Stimulated activated CD8-positive, alpha-beta memory T cell treated with anti-CD3 and anti-CD28 coated beads, Interleukin-4, amount 100 ng/mL, for 1 hour (primary cell): ENCODE measurements at places on chromosomes 13 and 19.

GRCh38 chr13:49858178-49858856 is 65.8 kb upstream of the KPNA3 start:
- no peak for DNase-seq

GRCh38 chr13:22960827-22961226 is 220.0 kb upstream of the SGCG start:
- DNase-seq: no peak

GRCh38 chr13:79749984-79750551 is 269.1 kb downstream of the NDFIP2 start:
- DNase-seq: no peak

DNA sequence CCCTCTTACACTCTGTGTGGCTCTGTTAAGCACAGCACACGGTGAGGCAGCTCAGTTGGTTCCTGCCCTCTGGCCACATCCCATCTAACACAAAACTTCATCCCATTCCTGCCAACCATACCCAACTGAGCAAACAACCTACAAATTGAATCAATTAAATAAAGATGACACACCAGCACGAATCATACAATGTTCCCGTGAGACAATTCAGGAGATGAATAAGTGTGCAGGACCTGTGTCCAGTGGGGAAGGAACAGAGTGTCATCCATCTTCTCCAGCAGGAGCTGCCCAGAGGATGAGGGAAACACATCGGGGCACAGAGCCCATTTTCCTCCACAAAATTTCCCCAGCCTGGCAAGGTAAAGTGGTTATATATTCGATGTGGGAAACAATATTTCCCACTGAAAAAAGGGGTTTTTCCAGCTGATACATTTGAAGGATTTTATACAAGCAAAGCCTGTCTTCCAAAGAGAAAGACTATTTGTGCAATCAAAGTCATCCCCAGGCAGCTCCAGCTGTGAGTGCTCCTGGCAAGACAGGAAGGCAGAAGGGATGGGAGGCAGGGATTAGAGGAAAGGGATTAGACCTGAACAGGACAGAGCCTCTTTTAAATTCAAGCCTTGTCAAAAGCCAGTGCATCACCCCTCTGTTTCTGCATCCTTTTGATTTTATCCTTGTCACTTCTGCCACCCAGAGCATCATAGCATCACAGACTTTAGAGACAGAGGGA is 240.2 kb downstream of the LHFPL6 start:
- no peak for DNase-seq

- DNase-seq: no peak
Measured at GRCh38 chr19:41264581-41265394, 616 bp downstream of the HNRNPUL1 start.

GRCh38 chr13:99275093-99275469 is 16.9 kb upstream of the GPR18 start:
- DNase-seq: no peak

DNA sequence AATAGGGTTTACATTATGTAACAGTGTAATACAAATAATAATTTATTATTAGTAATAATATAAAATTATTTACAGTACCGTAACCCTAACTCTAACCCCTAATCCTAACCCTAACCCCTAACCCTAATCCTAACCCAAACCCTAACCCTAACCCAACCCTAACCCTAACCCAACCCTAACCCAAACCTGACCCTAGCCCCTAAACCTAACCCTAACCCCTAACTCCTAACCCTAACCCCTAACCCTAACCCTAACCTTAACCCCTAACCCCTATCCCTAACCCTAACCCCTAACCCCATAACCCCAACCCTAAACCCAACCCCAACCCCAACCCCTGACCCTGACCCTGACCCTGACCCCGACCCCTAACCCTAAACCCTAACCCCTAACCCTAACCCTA is 45.7 kb downstream of the PLPP2 start:
- no peak for DNase-seq
